ENCODE measurements at places on chromosomes 2 and 18. TPM values are rescaled to one million over a fixed set of nuclear protein-coding genes. Genes with fewer than 3 reads are reported as not detected.
A peak's percentile ranks its signal among the peaks of the same experiment; 100 is the strongest.

DNA sequence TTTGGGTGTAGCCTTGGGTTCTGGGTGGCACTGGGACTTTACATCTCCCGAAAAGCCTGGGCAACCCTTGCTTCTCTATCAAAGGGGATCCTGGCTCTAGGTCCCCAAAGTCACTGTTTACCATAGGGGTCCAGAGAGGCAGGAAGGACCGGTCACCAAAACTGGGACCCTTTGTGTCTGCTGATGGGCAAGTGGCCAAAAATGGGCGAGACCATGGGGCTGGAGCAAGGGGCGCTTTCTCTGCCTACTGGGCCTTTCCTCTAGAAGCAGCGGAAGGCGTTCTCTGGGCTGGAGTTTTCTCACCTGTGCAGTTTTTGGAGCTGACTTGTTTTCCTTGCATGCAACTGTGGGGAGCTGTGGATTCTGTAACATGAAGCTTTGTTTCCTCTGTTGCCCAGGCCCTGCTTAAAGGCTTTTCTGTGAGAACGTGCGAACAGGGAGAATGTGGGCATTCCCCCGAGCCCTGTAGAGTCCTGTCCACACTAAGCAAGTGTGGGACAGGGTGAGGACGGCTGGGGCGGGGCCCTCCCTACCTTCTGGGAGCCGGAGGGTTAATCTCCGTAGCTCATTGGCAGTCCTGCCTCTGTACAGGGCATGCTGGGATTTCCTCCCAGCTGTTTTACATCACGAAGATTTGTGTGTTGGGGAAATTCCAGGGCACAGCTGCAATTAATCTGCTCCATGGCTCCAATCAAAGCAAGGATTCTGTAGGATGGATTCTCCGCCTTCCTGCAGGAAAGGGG, 50.2 kb downstream of the TGOLN2 start:
- peaks cover 4% of the 10 kb centered on the region for H3K4me1 ChIP-seq
- peak overlapping the region; percentile 42 for H3K27ac ChIP-seq
- peak; percentile 94 for DNase-seq
- H3K36me3 ChIP-seq = peaks cover 3% of the 10 kb centered on the region

DNA sequence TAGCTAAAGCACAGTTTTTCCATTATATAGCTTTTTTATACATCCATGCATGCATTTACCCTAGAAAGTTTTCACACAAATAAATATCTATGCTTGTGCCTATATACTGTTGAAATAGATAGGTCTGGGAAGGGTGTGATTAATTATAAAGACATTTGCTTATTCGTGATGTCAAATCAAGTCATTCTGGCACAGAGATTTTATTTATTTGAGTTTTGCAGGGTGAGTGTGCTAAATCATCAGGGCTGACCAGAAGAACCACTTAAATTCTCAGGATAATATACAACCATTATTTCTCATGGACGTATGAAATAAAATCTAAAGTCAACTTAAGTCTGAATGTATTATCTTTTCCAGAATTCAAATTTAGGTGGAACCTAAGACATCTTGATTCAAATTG, 295.5 kb downstream of the EPHA4 start:
- no peak overlapping the region for H3K4me3 ChIP-seq
- H3K4me1 ChIP-seq = no peaks in the 10 kb centered on the region
- no peaks in the 10 kb centered on the region for H3K36me3 ChIP-seq
- H3K27me3 ChIP-seq = no peaks in the 10 kb centered on the region

GRCh38 chr18:35835833-35836232, 136.6 kb upstream of the RMP24 start:
- no peaks in the 10 kb centered on the region for H3K4me1 ChIP-seq
- DNase-seq = no peak
- H3K36me3 ChIP-seq = no peaks in the 10 kb centered on the region
- H3K4me3 ChIP-seq = no peak overlapping the region
- H3K27ac ChIP-seq = no peak overlapping the region

- no peaks in the 10 kb centered on the region for H3K4me1 ChIP-seq
- no peaks in the 10 kb centered on the region for H3K27me3 ChIP-seq
- H3K4me3 ChIP-seq = no peak overlapping the region
Observed at GRCh38 chr2:57862727-57863126, 183.9 kb upstream of the VRK2 start.

Gene EPB41L3
- polyA plus RNA-seq = 42.4 TPM

Gene TANC1
- 32.4 TPM for polyA plus RNA-seq

- no peak overlapping the region for H3K4me3 ChIP-seq
- no peaks in the 10 kb centered on the region for H3K27me3 ChIP-seq
- no peaks in the 10 kb centered on the region for H3K4me1 ChIP-seq
- no peak overlapping the region for H3K27ac ChIP-seq
Observed at GRCh38 chr2:102895376-102895775, 133.5 kb downstream of the TMEM182 start.

DNA sequence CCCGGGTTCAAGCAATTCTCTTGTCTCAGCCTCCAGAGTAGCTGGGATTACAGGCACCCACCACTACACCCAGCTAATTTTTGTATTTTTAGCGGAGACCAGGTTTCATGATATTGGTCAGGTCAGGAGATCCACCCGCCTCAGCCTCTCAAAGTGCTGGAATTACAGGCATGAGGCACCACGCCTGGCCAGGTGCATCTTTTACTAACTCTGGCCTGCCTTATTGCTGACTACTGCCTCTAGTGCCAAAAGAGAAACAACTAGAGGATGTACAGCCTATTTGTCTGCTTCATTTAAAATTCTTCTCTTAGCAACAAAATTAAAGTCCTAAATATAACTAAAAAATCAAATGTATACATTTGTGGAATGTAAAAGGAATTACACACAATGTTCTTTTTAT, 115.4 kb downstream of the BMPR2 start:
- no peak for DNase-seq
- H3K27ac ChIP-seq = no peak overlapping the region
- peaks cover 6% of the 10 kb centered on the region for H3K4me1 ChIP-seq
- H3K27me3 ChIP-seq = no peaks in the 10 kb centered on the region
- H3K36me3 ChIP-seq = no peaks in the 10 kb centered on the region

Gene CCBE1
- polyA plus RNA-seq = 8.8 TPM

- H3K27me3 ChIP-seq = no peaks in the 10 kb centered on the region
- no peak overlapping the region for H3K4me3 ChIP-seq
- no peak for DNase-seq
- H3K27ac ChIP-seq = no peak overlapping the region
- H3K36me3 ChIP-seq = no peaks in the 10 kb centered on the region
Observed at GRCh38 chr2:136143603-136144451, 25.9 kb upstream of the CXCR4 start.

GRCh38 chr2:241183221-241183620, 5.3 kb upstream of the ANO7 start:
- no peak overlapping the region for H3K27ac ChIP-seq
- no peak overlapping the region for H3K4me3 ChIP-seq
- no peak for DNase-seq
- peaks cover 4% of the 10 kb centered on the region for H3K4me1 ChIP-seq

Gene CHRNG
- not detected for polyA plus RNA-seq

Gene GPR39
- 9.8 TPM for polyA plus RNA-seq

Gene FBLN7
- polyA plus RNA-seq = 1.0 TPM

GRCh38 chr2:227848586-227848985, 22.8 kb upstream of the DAW1 start:
- DNase-seq = peak; percentile 75
- H3K4me1 ChIP-seq = no peaks in the 10 kb centered on the region
- H3K4me3 ChIP-seq = no peak overlapping the region
- no peaks in the 10 kb centered on the region for H3K27me3 ChIP-seq

Gene DTNB
- polyA plus RNA-seq = 10.1 TPM

GRCh38 chr18:75827751-75828287, 400.3 kb upstream of the SMIM21 start:
- H3K36me3 ChIP-seq = no peaks in the 10 kb centered on the region
- H3K27me3 ChIP-seq = no peaks in the 10 kb centered on the region
- H3K4me1 ChIP-seq = peaks cover 45% of the 10 kb centered on the region
- peak; percentile 78 for DNase-seq

DNA sequence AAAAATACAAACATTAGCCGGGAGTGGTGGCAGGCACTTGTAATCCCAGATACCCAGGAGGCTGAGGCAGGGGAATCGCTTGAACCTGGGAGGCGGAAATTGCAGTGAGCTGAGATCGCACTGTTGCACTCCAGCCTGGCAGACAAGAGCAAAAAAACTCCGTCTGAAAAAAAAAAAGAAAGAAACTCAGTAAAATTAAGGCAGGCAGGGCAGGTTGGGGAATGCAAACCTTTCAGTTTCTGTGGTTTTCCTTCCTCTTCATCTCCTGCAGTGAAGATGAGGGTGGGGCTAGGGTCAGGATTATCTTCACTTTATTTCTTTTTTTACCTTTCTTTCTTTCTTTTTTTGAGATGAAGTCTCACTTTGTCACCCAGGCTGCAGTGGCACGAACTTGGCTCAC, 43.2 kb upstream of the PSME4 start:
- H3K36me3 ChIP-seq = no peaks in the 10 kb centered on the region
- no peak for DNase-seq
- no peak overlapping the region for H3K27ac ChIP-seq
- no peak overlapping the region for H3K4me3 ChIP-seq
- no peaks in the 10 kb centered on the region for H3K27me3 ChIP-seq
